WTC11 (cell line): ENCODE measurements at places on chromosomes 3 and 15. TPM values are rescaled to one million over a fixed set of nuclear protein-coding genes. Genes with fewer than 3 reads are reported as not detected.

ROBO2 gene
- 11.7 to 12.4 TPM (median 12.0 TPM) in 3 replicates for total RNA-seq

GOLGA8S gene
- total RNA-seq: 0.16 to 0.23 TPM (median 0.22 TPM) in 3 replicates

- no peak overlapping the region for H3K27ac ChIP-seq
- H3K4me3 ChIP-seq: no peak overlapping the region
- no peak for DNase-seq
- no peaks in the 10 kb centered on the region for H3K4me1 ChIP-seq
- no peaks in the 10 kb centered on the region for H3K36me3 ChIP-seq
Measured at GRCh38 chr15:76866716-76867321, 38.3 kb downstream of the SCAPER start.

GRCh38 chr3:14877469-14877868, 58.7 kb downstream of the FGD5 start:
- no peak overlapping the region for H3K27ac ChIP-seq
- H3K27me3 ChIP-seq: no peaks in the 10 kb centered on the region
- H3K4me3 ChIP-seq: no peak overlapping the region
- no peak for DNase-seq
- peaks cover 15% of the 10 kb centered on the region for H3K4me1 ChIP-seq

GRCh38 chr3:64493149-64493548, 194.7 kb downstream of the ADAMTS9 start:
- peaks cover 25% of the 10 kb centered on the region for H3K27me3 ChIP-seq
- DNase-seq: no peak
- H3K36me3 ChIP-seq: no peaks in the 10 kb centered on the region
- H3K4me3 ChIP-seq: no peak overlapping the region
- H3K4me1 ChIP-seq: peaks cover 37% of the 10 kb centered on the region
- H3K27ac ChIP-seq: no peak overlapping the region

GRCh38 chr3:108527109-108527508, 16.7 kb upstream of the MYH15 start:
- peaks cover 4% of the 10 kb centered on the region; the same call in 1 of the 2 replicates for H3K4me1 ChIP-seq
- no peaks in the 10 kb centered on the region for H3K36me3 ChIP-seq
- no peak for DNase-seq

GRCh38 chr15:31155151-31155550, 53.6 kb upstream of the TRPM1 start:
- H3K27me3 ChIP-seq: peaks cover 3% of the 10 kb centered on the region
- H3K4me3 ChIP-seq: no peak overlapping the region
- no peak overlapping the region for H3K27ac ChIP-seq
- H3K36me3 ChIP-seq: peaks cover 7% of the 10 kb centered on the region
- no peak for DNase-seq
